GM12891 (cell line): ENCODE measurements at places on chromosomes 13 and 19.

DNA sequence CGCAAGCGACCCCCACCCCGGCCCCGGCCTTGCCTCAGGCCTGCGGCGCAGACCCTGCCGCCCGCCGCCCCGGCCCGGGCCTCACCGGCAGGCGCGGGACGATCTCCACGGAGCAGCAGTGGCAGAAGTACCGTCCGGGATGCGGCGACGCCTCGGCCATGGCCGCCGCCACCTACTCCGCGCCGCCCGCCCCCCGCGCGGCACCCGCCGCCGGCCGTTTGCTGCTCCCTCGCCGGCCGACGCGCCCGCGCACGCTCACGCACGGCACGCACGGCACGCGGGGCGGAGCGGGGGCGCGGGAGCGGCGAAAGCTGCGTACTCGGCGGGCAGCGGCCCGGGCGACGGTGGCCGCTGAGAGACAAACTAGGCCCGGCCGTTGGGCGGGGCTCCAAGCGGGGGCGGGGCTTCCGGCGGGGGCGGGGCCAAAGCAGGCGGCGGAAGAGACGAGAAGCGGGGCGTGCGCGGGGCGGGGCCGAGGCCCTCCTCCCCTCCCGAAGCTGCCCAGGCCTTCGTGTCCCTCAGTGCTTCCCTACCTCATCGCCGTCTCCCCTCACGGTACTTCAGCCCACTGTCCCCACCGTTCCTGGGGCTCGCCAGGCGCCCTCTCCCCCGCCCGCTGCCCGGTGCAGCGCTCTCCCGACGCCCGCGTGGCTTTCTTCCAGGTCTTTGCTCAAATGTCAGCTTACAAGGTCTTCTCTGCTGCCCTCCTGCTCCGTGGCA lies at the start of gene RNF126:
Gene RNF126 (minus strand): TSS at position 253 of the 720 bp plus-strand sequence. CDS start 93 bp downstream, at position 160.
- DNase-seq = peak; percentile 97

GRCh38 chr19:51161266-51161665 lies 19.2 kb downstream of the SIGLEC7 start:
- DNase-seq = no peak

DNA sequence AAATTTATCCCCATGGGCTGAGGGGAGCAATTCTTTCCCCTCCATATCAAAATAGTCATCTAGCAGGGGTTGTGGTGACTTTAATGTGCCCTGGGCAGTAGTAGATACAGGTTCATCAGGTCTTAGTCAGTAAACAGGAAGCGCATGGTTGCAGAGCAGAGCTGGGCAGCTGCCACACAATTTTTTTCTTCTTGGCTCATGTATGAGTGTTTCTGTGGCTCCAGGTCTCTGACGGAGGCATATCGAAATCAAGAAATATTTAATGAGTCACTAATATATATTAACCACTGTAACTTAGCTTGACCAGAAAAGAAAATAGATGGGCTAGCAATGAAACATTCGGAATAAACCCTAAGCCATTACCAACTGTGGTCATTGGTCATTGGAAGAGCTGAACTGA lies 68.4 kb upstream of the UBL3 start:
- DNase-seq = no peak

- no peak for DNase-seq
Observed at GRCh38 chr19:44371815-44372480, 15.5 kb upstream of the ZNF112 start.

- no peak for DNase-seq
Observed at GRCh38 chr19:18879579-18880373, 16.2 kb downstream of the CERS1 start.

GRCh38 chr19:9863759-9864158 lies 28.6 kb downstream of the PIN1 start:
- DNase-seq = no peak

DNA sequence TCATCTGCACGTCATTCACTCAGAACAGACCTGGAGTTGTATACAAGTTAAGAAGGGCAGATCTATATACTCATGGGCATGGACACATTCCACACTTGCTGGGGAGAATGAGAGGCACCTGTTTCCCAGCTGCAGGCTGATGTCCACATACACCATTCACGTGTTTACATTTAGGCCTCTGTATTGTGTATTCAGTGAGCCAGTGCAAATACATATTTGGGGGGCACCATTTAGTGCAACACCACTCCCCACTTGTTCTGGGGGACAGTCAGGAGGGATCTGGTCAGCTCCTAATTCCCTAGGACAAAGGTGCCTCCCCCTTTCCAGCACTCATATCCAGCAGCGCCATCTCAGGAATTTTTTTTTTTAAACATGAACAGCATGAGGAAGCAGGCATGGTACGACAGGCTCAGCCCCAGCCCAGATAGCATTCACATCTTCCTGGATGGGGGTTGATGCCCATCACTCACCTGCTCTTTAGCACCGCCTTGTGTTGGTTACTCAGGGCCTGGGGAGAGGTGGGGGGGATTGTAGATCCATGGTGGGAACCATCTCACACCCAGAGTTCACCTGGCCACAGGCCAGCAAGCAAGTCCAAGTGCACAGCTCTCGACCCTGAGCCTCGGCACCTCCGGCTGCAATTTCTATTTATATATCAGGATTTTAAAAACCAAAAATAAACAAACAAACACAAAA lies 56.9 kb upstream of the ZNF254 start:
- no peak for DNase-seq

DNA sequence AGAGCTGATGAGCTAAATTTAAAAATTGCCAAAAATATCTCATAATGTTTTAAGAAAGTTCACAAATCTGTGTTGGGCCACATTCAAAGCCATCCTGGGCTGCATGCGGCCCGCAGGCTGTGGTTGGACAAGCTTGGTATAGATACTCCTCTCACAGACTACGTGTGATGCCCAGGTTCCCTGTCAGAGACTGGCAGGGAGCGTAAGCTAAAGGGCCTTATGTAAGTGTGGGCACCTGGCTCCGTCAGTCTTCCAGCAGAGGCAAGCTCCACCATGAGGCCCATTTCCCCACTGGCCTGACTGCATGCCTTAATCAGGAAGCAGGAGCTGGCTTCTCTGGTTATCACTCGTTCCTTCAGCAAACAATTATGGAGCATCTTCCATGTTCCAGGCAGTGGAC lies 200.2 kb downstream of the FOXO1 start:
- no peak for DNase-seq

- no peak for DNase-seq
Observed at GRCh38 chr19:48777720-48778119, 22.4 kb downstream of the FGF21 start.

DNA sequence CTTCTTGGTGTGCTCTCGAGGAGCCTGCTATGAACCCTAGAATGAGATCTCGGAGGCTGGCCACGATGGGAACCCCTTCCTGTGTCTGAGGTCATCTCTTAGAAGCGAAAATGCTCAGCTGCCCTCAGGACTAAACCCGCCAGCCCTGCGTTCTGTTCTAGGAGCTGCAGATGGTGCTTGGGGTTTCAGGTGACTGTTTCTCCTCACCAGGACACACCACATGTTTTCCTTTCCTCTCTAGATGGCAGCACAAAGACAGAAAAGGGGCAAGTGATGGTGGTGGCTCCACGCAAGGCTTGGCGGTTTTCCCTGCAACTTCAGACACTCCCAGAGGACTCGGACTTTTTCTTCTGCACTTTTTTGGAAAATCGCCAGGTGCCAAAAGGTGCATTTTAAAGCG lies 60.1 kb downstream of the RNASEH2B start:
- no peak for DNase-seq

DNA sequence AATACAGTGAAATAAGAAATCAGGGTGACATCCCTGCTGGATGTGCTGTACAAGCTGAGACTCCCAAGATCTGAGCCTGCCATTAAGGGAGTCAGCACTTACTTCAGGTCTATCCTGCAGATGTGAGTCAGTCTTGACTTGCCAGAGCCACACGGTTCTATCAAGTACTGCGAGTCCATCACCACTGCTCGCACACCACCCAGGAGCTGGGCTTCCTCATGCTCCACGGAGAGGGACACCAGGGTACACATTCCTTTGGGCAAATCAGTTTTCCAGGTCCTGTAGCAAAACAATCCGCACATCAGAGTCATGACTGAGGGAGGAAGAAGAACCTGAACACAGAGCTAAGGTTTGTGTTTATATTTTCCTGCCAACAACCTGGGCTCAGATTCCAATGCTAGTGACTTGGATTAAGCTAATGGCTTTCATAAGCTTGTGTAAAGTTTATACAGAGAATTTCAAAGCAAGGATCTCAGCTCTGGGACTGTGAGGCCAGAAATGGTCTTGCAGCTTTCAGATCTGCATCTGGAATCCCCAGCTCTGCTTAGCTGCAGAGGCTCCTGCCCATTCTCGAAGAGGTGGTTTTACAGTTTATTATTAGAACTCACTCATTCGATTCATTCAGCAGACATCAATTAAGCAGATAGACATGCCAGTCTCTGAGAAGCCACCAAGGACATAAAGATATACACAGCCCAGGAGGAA lies 90.6 kb downstream of the KL start:
- no peak for DNase-seq

GRCh38 chr13:102310691-102311418 lies 91.0 kb downstream of the FGF14 start:
- no peak for DNase-seq

DNA sequence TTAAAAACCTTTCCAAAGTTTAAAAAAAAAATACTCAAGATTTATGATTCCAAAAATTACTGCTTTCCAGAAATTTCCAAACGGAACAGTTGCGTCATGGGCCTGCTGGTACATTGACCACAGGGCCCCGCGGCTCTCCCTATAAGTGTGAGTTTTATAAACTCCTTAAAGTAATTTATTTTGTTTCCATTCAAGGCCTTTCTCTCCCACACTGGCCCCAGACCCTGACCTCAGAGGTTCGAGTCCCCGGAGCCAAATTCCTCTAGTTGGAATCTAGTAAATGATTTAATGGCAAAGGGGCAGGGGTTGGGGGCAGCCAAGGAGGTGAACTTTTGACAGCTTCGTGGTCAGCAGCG lies 97.5 kb downstream of the INSR start:
- DNase-seq = no peak

DNA sequence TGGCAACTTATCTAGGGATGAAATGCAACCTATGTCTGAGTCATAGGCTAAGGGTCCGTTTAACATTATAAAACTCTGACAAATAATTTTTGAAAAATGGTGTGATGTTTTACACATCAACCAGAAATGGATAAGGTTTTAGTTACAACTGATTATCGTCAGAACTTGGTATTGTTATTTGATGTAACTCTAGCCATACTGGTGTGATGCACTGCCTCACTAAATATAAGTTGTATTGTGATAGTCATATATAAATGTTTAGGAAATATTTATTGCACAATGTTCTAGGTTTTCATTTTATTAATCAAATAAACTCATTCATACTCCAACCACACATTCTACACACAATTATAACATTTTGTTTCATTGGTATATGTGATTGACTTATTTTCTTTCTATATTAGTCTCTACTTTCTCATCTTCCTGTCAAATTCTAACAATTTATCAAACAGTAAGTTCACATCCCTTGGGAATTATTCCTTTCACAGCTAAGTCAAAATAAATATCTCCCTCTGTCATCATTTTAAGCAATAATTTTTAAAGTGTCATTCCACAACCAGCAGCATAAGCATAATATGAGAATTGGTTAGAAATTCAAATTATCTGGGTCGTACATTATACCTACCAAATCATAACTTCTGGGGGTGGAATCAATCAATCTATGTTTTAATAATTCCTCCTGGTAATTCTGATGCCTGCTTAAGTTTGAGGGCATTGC lies 873.9 kb downstream of the SLITRK1 start:
- no peak for DNase-seq

DNA sequence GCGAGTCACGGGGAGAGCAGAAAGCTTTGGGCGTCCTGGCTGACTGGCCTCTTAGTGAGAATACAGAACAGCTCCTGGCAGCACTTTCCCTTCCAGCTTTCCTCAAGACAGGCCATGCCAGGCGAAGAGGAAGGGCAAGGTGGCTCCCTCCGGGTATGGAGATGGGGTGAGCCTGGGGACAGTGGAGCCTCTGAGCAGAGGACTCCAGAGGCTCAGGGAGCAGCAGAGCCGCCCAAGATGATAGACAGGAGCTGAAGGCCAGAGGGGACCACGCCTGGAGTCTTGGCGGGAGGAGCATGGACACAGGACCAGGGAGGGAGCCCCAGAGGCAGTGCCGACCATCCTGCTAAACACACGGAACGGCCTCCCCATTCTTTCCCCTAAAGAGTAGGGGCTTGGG lies 229.1 kb downstream of the TM9SF2 start:
- no peak for DNase-seq

DNA sequence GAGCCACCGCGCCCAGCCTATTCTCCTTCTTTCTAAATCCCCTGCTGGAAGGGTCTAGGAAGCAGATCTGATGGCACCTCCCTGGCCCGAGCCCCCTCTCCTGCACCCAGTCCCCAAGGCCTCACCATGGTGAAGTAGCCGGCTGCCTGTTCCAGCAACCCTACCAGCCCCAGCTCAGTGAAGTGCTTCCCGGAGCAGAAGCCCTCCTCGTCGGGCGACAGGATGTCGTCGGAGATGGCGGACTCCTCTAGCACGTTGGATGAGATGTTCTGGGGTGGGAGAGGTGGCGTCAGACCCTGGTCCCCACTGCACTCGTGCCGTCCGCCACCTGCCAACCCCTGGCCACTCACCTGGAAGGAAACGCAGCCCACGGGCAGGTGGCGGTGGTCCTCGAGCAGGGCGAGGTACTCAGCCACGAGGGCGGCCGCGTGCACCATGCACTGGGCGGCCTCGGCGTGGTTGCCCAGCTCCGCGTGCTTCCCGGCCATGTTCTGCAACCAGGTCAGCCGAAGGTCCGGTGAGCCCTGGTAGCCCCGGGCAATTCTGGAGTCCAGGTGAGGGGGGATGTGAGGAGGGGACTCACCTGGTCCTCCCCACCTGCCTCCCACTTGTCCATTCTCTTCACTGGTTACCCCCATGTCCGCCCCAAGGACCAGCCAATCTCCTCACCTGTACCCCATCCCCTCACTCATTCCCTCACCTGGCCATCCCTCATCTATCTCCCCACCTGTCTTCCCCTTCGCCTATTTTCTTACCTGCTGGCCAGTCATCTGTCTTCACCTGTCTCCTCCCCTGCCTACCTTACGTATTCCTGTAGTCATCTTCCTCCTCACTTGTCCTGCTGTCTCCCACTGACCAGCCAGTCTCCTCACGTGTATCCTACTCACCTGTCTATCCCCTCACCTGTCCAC lies 11.5 kb upstream of the KANK2 start:
- DNase-seq = no peak

DNA sequence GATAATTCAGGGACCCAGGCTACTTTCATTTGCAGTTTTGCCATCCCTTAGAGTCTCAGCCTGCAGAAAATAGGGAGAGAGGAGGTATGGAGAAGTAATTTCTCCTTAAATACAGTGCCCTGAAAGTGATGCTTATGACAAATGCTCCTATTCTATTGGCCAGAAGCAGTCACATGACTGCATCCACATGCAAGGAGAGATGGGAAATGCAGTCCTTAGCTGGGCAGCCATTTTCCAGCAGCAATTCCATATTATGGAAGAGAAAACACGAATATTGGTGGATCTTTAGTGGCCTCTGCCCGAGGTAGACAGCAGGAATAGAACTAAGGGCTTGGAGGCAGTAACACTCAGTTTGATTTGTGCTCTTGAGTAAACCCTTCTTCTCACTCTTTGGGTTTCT lies 39.4 kb downstream of the VAV1 start:
- no peak for DNase-seq
